T-helper 22 cell (primary cell): ENCODE measurements at places on chromosomes 4 and X.

DNA sequence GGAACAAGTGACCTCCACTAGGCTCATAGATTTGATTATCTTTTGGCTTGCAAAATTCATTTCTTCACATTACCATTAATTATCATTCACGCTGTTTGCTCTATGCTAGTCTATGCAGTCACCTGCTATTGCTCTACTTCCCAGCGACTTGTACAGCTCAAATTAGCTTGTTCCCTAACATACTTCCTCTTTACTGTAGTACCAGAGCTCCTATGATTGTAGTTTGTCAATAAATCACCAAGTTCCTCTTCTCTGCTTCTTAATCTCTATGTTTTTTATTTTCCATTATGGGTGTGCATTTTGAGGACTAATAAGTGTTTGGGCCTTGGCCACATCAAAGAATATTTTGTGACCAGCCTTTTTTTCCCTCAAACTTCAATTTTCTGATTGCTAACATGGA lies 6.2 kb upstream of the GSPT2 start:
- DNase-seq: no peak

GRCh38 chrX:1325515-1326116 lies 11.0 kb upstream of the IL3RA start:
- DNase-seq: no peak

- DNase-seq: no peak
Observed at GRCh38 chr4:70651864-70652506, 14.3 kb downstream of the JCHAIN start.

- no peak for DNase-seq
Observed at GRCh38 chr4:113968473-113968872, 11.0 kb downstream of the ARSJ start.

GRCh38 chr4:152925851-152926250 lies 10.3 kb upstream of the FHDC1 start:
- no peak for DNase-seq

- DNase-seq: no peak
Observed at GRCh38 chrX:65688403-65688871, 21.0 kb downstream of the MSN start.

- no peak for DNase-seq
Observed at GRCh38 chr4:174553828-174554227, 31.5 kb upstream of the HPGD start.

GRCh38 chr4:177220376-177220775 lies 89.3 kb upstream of the NEIL3 start:
- no peak for DNase-seq

DNA sequence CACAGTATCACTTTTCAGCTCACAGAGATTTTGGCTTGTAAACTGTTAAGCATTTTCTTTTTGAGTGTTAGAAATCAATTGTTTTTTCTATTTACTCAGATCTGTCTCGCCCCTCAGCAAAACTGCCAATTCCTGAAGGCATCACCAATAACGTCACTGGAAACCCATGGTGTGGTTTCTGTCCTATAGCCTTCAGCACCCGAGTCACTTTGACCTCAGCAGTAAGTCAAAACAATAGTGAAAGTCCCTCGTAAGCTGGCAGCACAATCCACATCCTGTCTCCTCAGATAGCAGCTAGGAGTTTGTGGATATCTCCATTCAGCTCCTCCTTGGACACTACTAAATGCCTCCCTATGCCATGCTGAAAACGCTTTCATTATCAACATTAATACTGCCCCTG lies 1787.4 kb upstream of the ADGRL3 start:
- DNase-seq: no peak

DNA sequence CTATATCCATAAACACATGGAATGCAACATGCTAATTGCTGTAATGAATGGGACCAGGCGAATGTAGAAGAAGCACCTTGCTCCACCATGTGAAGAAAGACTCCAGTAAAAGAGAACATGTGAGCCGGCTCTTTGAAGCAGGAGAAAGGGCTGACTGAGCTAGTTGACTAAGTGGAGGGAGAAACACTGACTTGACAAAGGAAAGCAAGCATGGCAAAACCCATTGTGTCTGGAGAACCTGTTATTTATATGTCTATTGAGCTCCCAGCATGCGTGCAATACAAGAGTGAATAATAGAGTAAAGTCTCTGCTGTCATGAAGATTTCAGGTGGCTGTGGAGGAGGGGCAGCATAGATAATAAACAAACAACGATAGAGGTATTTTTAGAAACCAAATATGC lies 559.9 kb downstream of the RAB28 start:
- no peak for DNase-seq

GRCh38 chrX:130262231-130262630 lies 6.5 kb downstream of the ZNF280C start:
- DNase-seq: no peak

- DNase-seq: no peak
Observed at GRCh38 chr4:145736241-145736831, 56.4 kb downstream of the C4orf51 start.

DNA sequence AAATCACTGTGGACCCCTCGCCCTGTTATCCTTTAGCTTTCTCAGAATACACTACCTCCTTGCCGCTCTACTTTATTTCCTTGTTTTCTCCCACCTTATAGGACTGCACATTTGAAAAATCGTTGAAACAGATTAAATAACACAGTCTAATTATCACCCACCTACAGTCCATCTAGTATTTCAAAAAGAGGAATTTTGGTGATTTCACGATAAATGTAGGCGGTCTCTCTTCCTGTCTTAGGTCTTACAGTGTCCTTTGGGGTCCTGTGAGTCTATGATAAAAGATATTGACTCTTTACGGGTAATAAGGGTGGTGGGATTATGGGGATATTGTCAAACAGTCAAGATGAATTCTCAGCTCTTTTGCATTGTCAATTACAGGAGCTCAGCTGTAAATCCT lies 2.4 kb upstream of the TBL1X start:
- DNase-seq: no peak

DNA sequence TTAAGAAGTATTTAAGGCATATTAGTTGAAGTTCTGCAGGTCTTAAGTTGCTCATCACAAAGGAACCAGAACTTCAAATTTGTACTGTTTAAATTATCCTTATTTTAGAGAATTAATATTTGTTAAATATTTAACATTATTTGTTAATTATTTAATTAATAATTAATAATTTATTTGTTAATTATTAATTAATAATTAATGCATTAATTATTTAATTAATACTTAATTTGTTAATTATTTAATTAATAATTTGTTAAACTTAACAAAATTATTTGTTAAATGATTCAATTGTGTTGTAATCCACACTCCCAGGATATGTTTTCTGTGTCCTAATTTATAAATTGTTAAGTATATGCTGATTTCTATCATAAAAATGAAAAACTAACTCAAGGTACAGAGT lies 129.4 kb downstream of the GLRA3 start:
- DNase-seq: no peak

DNA sequence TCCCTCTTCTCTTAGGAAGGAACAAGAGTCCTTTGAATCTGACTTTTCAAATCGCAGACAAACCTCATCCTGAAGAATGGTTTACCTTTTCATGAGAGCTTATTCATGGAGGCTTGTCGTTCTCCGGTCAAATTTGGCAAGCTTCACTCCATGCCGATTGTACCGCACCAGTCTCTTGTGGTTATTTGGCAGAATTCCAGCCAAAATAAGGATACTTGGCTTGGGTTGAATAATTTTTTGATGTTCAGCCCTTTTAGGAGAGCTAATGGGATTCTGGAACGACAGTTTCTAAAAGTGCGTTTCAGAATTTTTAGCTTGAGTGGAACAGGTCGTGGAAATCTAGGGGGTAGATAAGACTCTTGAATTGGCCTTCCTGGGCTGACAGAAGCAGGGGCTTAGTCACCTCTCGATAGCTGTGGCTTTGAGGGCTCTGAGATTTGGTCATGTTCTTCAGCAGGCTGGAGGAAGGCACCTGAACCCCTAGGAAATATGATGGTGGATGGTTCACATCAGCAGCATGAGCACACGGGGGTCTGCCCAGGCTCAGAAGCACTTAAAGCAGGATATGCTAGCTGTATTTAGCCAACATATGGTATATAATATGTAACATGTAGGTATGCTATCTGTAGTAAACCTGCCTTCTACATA lies 1.5 kb downstream of the KLHL2 start:
- DNase-seq: no peak

DNA sequence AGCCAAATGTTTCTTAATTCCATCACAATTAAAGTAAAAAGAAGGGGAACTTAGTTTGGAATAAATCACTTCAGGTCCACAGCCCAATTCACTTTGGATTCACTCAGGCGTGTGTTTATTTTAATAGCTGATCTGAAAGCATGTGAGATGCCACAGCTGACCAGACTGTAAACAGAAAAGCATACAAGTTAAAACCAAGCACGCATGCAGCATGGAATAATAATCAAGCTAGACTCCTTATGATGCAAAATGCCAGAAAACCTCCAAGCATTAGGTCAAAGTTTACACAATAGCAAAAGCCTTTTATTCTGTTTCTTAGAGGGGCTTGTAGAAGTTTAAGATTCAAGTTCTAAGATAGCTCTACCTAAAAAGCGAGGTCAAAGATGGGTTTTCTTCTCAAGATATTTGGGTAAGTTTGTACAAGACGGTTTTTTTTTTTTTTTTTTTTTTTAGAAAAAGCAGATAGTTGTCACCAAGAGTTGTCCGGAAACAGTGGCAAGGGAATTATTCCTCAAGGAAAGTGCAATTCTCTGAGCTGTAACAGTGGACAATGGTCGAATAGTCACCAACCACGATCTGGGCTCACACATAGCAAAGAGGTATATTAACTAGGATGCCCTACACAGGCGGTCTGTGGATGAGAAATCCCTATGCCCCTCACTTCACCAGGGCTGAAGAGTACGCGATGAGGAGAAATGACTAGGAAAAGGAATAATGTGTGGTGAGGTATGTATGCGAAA lies 763 bp upstream of the PRRG1 start:
- DNase-seq: no peak

GRCh38 chrX:40298572-40299479 lies 201.1 kb upstream of the BCOR start:
- no peak for DNase-seq

GRCh38 chr4:12041828-12042227 lies 613.1 kb upstream of the HS3ST1 start:
- DNase-seq: no peak

GRCh38 chr4:4843635-4844291 lies 15.7 kb upstream of the MSX1 start:
- no peak for DNase-seq

GRCh38 chr4:11441194-11441556 lies 12.5 kb upstream of the HS3ST1 start:
- no peak for DNase-seq

DNA sequence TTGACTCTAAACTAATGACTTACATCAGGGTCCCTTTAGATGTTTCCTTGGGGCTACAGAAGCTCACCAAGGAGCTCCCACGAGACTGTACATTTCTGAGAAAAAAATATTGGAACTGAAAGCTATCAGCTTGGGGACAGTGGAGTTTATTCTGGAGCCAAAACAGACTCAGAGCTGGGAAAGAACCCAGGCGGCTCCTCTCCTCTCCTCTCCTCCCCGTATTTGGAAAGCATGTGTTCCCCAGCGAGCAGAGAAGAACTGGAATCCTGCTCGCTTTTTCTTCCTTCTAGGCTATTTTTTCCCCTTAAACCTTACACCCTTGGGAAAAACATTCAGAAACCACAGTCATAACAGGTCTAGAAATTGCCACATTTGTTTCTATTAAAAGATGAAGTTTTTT lies 4.3 kb upstream of the MAP7D3 start:
- DNase-seq: no peak

DNA sequence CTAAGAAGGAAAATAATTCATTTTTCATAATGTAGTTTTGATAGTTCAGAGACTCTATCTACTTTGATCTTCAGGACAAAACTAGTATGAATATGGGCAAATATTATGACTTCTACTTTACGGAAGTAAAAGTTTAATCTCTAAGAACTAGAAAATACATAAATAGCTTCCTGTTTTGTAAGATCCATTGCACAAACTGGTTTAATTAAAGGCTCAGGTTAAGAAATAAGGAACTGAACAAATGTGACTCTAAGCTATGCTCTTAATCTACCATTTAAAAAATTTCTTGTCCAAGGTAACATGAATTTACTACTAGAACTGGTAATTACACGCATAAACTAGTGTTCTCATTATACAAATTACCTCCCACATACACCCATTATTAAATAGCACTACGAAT lies 360.6 kb downstream of the INPP4B start:
- no peak for DNase-seq

DNA sequence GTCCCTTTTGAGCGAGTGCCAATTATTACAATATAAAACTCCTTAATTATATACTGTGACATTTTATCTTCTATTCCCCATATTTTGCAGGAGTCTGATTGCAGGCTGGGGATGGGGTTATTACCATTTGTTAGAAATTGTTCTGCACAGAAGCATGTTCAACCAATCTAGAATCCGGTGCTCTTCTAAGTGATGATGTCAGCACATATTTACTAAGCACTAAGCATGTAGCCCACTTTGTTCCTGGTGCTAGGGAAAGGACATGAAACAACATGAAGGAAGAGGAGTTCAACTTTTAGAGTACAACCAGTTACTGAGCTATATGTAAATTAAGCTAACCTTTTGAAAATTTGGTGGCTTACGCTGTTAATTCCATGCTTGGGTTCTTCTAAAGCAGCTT lies 52.8 kb upstream of the IL1RAPL2 start:
- no peak for DNase-seq

- no peak for DNase-seq
Observed at GRCh38 chr4:123043013-123043412, 120.6 kb upstream of the NUDT6 start.
